ENCODE measurements at places on chromosomes 3 and 15.

DNA sequence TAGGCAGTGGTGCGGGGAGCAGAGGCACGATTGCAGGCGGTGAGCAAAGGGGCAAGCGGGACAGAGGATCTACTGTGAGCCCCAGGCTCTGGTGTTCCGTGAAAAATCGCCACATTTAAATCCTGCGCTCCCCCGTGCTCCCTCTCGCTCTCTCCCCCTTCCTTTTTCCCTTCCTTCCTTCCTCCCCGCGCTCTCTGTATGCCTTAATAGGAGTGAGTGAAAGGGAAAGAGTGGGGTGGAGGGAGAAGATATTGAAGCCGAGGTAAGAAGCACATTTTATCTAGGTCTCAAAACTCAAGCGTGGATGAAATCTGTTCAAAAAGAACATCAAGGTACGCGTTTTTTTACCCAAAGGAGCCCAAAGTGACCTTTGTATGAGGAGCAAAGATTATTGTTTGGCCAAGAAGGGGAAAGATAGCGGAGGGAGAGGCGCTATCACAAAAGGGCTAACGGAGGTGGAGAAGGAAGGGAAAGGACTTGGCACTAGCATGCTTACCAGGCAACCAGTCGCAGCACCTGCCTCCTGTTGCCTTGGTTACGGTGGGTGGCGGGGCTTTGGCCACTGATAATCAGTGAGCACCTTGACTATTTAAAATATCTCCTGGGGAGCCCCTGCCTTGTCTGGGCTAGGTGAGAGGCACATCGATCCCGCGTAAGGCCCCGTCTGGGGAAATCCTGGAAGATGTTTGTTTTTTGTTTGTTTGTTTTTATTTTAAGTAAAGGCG, 14.9 kb upstream of the AEN start:
- DNase-seq = no peak

GRCh38 chr3:14138109-14138877, 13.4 kb downstream of the TMEM43 start:
- DNase-seq = no peak

DNA sequence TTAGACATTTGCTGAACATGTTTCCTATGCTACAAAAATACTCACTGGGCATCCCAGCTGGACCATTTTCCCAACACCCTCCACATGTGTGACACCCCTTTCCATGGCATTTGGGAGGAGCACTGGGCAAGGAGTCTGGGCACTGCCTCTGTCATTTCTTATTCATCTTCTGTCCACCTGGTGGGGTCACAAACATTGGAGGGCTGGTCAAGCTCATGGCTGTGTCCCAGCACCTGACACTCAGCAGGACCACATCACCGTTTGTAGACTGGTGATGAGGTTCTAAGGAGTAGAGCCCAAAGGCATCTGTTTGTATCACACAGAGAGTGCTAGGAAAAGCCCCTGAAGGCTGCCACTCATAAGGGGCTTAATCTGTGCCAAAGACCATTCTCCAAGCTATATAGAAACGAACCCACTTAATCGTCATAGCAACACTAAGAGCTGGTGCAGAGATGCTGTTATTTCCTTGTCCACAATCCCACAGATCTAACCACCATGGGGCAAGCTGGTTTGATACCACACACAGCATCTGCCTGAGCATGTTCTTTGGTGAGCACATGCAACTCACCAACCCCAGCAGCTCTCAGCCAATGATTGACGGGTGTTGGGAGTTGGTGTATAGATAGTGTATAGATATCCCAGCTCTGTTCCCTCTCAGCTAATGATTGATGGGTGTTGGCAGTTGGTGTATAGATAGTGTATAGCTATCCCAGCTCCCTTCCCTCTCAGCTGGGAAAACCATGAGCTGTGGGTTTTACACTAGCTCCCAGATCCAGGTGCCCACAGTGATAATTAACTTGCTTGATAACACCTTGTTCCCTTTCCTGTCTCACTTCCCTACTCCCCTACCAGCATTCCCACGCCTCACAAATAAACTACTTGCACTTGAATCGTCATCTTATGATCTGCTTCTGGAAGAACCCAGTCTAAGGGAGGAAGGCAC, 42.7 kb upstream of the ATP2B2 start:
- peak; percentile 5 for DNase-seq

GRCh38 chr15:60396100-60396499, 1.7 kb downstream of the ANXA2 start:
- no peak for DNase-seq

DNA sequence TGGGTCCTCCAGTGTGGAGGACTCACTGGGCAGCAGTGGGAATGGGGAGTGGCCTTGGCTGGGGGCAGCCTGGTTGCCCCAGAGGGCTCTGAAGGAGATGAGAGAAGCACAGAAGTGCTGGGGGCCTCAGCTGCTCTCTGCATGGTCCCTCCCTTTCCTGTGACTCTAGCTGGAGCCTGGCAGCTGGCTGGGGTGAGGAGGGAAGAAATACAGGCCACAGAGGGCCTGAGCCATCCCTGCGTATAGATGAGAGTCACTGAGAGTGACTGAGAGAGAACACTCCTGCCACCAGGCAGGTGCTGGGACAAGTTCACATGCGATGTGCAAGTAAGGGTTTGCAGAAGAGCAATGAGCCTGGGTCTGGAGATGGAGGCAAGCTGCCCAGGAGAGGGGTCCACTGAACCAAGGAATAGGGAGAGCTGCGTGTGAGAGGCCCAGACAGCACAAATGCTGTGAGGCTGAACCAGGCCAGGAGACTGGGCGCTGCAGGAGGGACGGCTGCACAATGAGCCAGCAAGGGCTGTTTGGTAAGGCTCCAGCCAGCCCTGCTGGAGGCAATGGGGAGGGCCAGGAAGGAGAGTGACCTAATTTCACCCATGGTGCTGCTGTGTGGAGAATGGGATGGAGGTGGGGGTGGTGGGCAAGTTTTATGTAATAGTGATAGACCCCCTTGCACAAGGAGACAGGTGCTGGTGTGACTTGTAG, 87.2 kb downstream of the CLSTN2 start:
- DNase-seq = no peak

GRCh38 chr3:60931452-60931851, 319.8 kb downstream of the FHIT start:
- DNase-seq = no peak

DNA sequence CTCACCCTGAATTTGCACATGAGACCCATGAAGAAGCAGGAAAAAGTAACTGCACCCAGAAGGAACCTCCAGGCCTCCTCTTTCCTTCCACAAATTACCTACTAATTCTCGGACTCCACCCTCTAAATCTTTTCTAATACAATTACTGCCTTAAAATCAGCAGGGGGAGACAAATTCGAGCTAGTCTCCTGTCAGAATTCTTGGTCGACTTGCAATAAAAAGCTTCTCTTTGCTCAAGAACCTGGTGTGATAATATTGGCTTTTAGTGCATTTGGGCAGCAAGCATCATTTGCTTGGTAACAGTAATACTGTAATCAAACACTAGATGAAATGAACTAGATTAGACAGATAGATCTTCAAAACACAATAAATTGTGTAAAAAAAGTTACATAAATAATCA, 281.9 kb downstream of the RAP2B start:
- DNase-seq = no peak

GRCh38 chr3:8778475-8778874, 9.1 kb upstream of the OXTR start:
- DNase-seq = no peak

- DNase-seq = peak; percentile 66
Observed at GRCh38 chr3:19947549-19948225, 790 bp downstream of the RAB5A start.

DNA sequence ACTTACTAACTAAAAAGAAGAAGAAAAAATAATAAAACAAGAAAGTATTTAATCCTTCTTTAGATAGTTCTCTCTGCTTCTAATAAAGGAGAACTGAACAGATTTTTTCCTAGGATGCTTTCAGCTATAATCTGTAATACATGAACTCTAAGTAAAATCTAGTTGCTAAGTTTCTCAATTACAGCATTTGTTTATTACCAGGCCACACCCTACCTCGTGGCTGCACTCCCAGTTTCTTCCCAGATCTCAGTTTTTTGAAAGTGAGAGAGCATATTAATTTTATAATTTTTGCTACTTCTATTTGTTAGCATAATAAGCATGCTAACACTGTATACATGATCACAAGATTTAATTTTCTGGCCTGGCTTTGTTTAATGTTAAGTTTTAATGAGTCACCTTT, 258.3 kb downstream of the IL5RA start:
- no peak for DNase-seq

- no peak for DNase-seq
Observed at GRCh38 chr3:178588628-178589027, 52.4 kb downstream of the KCNMB2 start.

DNA sequence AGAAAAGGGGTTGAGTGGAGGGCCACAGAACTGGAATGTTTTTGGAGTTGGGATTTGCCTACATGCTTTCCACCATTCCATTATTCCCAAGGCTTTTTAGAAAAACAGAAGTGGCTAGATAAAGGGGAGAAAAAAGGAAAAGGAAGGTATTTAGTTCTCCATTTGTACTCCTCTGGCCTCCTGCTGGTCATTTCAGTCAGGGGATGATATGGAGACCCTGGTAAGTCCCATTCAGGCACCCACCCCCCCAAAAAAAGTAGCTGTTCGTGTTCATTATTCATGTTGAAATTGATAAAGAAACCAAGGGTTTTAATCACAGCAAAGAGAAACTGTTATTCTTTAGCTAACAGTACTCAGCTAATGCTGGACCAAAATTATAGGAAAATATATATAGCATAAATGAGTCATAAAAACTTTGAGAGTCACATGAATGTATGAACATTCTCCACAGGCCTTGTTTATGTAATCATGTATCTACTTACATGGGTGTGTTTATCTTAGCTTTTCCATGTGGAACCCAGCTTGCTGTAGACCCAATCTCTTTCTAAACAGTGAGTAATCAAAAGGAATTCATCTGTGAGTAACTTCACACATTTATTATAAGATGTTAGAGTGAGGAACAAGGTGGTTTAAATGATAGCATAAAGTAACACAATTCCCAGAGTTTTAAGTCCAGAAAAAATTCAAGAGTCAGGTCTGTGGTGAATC, 167.2 kb downstream of the KCNMB2 start:
- no peak for DNase-seq

- DNase-seq = no peak
Observed at GRCh38 chr15:90572893-90573292, 43.2 kb downstream of the CRTC3 start.

DNA sequence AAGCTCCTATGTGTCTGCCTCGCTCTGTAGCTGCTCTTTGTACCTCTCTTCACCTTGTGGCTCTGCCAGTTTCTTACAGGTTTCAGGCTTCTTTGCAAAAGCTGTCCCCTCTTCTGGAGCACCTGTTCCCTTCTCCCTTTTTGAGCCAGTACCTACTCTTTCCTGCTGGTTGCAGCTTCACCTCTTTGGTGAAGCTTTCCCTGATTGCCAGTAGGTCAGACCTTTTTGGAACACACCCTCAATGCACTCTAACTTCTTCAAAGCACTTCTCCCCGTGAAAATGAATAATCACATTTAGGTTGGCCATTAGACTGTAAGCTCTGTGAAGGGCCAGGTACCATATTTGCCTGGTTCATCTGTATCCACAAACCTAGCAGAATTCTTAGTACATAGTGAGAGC, 60.3 kb downstream of the BHLHE40 start:
- no peak for DNase-seq

DNA sequence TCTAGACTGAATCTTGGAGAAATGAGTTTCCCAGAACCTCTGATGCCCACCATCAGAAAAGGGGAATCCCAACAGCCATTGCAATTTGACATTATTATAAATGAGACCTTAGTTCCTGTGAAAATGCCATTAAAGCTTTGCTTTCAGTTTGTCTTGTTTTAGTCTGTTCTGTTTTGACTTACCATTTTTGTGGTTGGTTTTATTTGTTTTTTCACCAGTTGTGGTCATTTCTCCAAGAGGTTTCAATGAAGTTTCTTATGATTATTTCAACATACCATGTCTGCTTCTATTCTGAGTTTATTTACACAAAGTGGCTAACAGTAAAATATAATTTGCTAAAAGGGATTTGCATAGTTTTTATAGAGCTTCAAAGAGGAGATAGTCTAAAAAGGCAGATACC, 175.0 kb upstream of the MCTP2 start:
- no peak for DNase-seq

- no peak for DNase-seq
Observed at GRCh38 chr15:99121207-99121606, 16.3 kb downstream of the SYNM start.

GRCh38 chr15:34708422-34708821, 46.4 kb downstream of the GJD2 start:
- DNase-seq = no peak

- DNase-seq = no peak
Observed at GRCh38 chr3:112119962-112120836, 12.8 kb downstream of the GCSAM start.

DNA sequence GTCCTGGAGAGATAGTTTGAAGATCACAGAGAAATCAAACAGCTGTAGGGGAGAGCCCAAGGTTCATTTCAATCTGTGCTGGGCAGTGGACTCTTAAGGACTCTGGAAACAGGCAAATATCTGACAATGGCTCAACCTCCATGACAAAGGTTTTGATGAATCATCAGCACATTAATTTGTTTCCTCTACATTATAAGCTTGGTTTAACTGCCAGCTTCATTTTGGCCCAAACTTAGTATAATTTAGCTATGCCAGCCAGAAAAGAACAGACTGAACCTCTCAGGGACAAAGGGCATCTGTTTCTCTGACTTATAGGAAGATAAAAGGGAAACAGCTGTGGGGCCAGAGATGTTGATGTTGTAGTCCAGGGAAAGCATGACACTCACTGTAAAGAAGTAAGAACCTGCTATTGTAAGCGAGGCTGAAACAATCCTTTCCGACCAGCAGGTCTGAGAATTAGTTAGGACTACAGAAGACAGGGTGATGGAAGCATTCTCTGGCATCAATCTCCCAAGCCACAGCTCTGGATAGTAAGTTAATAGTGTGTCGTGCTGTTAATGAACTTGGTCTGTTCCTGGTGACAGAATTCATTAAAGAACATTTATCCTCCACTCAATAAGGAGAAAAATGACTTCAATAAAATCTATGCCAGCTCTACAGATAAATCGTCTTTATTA, 110.1 kb downstream of the KCNMB2 start:
- no peak for DNase-seq

DNA sequence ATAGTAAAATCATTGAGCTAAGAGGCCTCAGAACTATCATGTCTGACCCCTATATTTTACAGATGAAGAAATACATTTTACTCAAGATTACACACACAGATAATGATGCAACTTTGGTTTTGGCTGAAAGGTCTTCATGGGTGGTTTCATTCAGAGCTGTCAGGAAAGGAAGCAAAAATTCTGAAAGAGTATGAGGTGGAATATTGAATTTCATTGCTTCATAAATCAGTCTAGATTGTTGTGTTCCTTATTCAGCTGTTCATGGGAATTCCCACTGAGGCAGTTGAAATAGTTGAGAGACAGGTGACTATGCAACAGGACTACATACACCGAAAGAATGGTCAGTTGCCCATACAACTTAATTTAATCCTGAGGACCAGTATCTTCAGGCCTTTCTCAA, 39.4 kb downstream of the CD200 start:
- DNase-seq = no peak

GRCh38 chr15:101697488-101697887, 26.8 kb downstream of the TARS3 start:
- DNase-seq = no peak

GRCh38 chr3:88010810-88011209, 48.0 kb downstream of the CGGBP1 start:
- DNase-seq = no peak

Data from stimulated activated CD8-positive, alpha-beta memory T cell treated with anti-CD3 and anti-CD28 coated beads, Interleukin-4, amount 100 ng/mL, for 48 hours (primary cell).